ENCODE measurements at places on chromosomes 3 and 15.

DNA sequence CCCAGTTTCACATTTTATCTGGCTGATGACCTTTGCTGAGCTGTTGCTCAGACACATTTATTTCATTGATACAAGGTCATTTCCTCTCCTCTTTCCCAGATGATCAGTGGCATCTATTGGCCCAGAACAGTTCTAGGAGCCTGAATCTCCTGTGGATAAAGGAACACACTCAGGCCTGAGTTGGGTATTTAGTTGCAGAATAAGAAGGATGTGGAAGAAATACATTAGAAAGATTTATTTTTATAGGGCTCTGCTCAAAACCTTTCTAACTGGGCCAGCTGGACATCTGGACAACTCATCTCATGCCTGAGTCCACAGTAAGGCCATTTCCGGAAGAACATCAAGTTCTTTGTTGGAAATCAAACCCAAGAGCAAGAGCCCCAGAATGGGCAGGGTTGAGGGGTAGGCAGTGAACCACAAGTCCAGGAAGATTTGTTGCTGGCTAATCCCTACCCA lies 19.7 kb upstream of the MFGE8 start:
- DNase-seq, result no peak

DNA sequence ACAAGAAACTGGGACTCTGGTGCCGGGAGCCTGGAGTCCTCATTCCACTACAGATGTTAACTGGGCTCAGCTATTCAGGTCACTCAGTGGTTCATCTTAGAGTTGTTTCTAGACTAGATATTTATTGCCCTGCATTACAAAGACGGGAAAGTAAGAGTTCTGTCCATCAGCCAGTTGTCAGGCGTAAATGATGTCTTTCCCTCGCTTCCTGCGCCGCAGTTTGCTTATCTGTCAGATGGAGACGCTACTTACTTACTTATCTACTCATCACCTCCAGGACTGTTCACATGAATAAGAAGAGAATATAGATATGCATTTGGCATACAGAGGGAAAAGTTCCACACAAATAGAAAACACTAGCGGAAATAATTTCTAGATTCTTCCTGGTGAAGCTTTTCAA lies 47.8 kb upstream of the CGNL1 start:
- no peak for DNase-seq

DNA sequence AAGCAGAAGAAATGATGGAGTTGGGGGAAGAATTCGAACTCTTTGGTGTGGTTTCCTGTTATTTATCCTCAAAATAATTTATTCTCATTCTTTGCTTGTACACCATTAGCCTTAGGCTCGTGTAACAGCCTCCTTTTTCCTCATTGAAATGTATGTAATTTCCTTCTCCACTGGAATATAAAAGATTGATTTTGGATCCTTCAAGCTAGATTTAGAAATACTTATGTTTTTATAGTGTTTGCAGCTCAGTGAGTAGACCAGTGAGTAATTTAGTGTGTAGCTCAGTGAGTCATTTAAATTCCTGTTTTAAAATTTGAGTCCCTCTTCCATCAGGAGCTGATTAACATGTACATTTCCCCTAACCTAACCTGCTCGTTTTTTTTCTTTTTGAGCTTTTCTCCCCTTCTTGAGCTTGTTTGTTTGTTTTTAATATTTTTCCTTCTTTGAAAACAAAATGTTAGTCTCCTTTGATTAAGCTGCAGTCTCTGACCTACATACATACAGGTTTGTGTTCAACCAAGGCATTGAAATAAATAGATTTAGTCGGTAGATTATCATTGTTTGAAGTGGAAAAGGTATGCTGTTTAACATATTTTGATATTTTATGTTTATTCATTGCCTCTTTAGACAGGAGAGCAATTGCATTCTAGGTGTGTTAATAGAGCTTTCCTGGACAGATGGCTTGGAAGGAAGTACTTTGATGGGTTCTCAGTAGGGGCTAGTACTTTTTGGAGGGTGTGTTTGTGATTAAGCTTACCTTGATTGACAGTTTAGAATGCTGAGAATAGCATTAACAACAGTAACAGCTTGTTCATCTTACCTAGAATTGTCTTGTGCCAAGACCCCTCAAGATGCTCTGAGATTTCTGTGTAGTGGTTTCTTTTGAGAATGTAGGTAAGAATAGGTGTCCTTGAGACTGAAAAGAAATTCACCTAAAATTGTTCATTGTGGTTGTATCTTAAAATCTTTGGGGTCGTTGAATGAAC lies 5.9 kb downstream of the USP3 start:
- DNase-seq, result no peak

GRCh38 chr3:72782521-72782920 lies 65.7 kb downstream of the SHQ1 start:
- no peak for DNase-seq

DNA sequence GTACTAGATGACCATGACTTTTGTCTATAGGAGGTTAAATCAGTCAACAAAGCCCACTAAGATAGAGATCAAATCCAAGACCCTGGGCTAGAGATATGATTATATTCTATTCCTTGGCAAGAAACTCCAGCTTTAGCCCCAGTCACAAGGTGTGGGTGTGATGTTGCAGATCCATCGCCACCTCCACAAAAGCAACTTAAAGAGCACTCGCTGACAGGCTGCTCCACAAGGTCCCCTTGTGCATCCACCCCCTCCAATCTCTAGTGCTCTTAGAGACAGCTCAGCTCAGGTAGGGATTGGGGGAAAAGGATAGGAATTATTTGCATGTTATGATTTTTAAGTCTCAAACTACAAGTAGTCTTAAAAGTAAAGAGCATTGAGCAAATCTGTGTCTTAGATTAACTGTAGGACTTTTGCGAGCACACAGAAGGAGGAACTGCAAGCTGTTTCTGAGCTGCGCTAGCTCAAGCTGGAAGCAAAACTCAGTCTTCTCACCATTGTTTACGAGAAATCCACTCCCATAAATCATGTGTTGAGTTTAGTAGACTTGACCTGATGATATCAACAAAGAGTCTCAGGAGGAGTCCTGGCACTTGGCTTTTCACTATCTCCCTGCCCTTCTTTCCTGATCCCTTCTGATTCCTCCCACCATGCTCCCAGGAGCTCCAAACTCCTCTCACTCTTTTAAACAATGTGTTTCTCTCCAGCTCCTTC lies 177.6 kb downstream of the STAC start:
- no peak for DNase-seq

DNA sequence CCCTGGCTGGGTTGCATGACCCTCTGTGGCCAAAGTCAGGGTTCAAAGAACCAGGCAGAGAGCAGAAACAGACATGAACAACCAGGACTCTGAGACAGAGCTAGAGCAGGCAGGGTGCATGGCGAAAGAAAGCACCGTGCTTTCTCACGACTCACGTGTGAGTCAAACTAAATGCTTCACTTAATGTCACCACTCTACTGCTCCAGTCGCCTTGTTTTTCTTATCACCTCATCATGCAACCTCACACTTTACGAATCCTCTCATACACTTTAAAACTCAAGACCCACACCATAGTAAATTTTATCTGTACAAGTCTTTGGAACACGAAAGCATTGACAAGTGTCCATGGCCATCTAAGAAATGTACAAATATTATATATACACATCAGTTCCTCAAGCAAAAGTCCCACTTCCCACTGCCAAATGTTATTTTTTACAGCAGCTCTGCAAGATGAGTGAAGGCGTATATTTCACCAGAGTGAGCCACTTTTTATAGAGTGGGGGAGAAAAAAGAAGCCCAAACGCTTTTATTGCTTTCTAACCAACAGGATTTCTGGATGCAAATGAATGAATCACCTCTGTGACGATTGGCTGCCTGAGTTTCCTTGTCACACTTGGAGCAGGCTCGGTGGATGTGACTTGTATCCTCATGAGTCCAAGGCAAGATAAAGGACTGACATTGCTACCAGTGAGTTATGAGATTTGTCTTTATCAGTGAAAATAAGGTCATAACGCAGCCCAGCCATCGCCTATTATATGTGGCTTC lies 16.0 kb upstream of the MEGF11 start:
- DNase-seq, result no peak

DNA sequence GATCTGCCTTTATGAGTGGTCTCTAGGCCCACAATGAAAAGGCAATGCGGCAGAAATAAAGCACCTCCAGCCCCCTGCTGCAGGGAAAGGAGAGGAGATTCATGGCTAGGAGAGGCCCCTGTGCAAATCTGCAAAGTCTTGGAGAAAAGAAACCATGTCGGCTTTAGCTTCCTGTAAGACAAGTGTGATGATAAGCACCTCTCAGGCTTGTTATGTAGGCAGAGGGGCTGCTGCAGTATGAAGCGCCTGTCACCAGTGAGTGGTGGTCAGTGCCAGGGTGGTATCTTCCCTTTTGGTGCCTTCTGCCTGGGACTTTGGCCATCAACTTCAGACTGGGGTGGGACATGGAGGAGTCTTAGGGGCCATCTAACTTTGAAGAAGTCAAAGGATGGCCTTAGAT lies 59.2 kb upstream of the ARHGEF3 start:
- no peak for DNase-seq

DNA sequence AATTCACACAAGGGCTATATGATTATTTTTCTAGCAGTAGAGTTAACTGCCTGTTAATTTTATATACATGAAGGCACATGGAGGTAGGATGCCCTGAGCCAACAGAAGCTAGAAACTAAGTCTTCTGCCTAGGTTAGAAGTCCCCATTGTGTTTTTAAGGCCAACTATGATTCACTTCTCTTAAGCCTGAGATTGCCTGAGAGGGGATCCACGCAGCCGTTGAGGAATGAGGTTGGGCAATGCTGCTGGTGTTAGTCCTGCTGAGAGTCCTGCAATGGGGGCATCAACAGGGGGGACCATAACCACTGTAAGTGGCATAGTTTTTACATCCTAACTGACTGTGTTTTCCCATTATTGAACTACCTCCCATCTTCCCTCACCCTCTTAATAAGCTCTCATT lies 60.1 kb upstream of the PFN2 start:
- no peak for DNase-seq

GRCh38 chr3:57538465-57538864 lies 5.7 kb downstream of the DNAH12 start:
- DNase-seq, result no peak

- no peak for DNase-seq
These were observed 311.7 kb upstream of the GOLIM4 start for GRCh38 chr3:168407381-168407780.

DNA sequence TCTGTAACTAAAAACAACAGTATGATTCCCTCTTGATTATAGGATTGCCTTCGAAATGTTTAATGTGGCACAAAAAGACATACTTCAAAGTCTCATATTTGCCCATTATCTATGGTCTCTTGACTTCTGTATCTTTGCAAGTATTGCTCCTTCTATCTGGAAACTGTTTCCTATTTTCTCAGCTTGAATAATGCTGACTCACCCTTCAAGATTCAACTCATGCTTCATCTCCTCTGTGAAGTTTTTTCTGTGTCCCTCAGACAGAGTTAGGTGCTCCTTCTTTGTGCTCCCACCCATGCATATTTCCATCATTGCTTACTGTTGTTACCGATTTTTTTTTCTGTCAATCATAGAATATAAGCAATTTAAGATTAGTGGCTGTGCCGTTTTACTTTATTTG lies 192.8 kb upstream of the ROBO1 start:
- DNase-seq, result no peak

DNA sequence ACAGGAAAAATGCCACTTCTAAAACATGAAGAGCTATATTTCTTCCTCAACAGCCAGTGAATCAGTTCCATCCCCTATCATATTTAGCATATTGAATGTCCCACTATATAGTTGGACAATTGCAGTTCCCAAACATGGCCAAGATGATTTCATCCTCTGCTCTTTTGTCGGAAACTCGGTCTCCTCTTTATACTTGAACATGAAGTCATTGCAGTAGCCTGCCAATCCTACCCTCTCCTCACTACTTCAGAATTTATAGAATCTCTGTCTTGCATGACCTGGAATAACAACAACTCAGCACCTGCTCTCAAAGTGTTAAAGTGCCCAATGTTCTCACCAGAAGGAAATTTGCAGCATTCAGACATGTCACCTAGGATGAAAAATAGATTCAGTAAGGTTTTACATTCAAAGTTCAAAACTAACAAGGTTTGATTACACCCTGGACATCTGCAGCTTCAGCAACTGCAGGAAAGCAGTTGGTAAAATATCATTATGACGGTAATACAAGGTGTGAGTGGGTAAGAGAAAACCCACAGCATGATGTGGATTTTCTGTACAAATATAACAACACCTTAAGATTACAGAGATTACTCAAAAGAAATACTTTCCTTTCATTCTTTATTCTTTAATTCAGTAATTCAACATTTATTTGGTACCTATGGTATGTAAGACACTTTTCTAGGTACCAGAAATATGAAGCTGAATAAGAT lies 52.5 kb downstream of the TP63 start:
- DNase-seq, result no peak

GRCh38 chr15:57647071-57647790 lies 55.5 kb downstream of the MYZAP start:
- no peak for DNase-seq

- no peak for DNase-seq
These were observed 35.6 kb upstream of the RASGRP1 start for GRCh38 chr15:38600236-38600635.

- DNase-seq, result no peak
These were observed 10.5 kb downstream of the CAPN7 start for GRCh38 chr3:15216501-15216900.
